Activated CD4-positive, alpha-beta T cell treated with anti-CD3 and anti-CD28 coated beads, Interleukin-2, amount 50 U/mL, for 24 hours (primary cell): ENCODE measurements at places on chromosomes 1 and 21.

- DNase-seq, result no peak
These were observed 150.6 kb downstream of the HS2ST1 start for GRCh38 chr1:87064986-87065385.

- no peak for DNase-seq
These were observed 4.8 kb downstream of the SLC27A3 start for GRCh38 chr1:153779781-153780541.

- no peak for DNase-seq
These were observed 104.4 kb downstream of the PTPN14 start for GRCh38 chr1:214446772-214447556.

DNA sequence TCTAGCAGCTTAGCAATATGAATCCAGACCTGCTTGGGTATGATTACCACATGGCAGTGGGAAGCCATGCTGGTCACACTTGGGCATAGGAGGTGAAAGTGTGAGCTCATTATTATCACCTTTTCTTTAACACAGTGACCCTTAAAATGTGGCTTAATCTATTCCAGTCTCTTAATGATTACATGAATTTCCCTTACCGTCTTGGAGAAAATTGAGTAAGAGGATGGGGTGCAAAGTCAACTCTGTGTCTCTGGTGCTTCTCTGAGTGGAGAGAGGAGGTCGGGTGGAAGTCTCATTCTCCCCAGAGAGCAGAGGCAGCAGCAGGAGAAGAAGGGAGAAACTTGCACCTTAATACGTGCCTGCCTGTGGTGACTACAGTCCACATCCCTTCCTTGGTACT, 91.3 kb downstream of the FGGY start:
- no peak for DNase-seq

- peak; percentile 83 for DNase-seq
These were observed at the start of gene MFSD2A for GRCh38 chr1:39954870-39955546. Gene MFSD2A (plus strand): TSS chr1:39955145. CDS start chr1:39955293, 148 bp downstream.

GRCh38 chr1:78745111-78745510, 95.5 kb downstream of the IFI44 start:
- no peak for DNase-seq

GRCh38 chr1:234427950-234428646, 50.9 kb downstream of the TARBP1 start:
- no peak for DNase-seq

DNA sequence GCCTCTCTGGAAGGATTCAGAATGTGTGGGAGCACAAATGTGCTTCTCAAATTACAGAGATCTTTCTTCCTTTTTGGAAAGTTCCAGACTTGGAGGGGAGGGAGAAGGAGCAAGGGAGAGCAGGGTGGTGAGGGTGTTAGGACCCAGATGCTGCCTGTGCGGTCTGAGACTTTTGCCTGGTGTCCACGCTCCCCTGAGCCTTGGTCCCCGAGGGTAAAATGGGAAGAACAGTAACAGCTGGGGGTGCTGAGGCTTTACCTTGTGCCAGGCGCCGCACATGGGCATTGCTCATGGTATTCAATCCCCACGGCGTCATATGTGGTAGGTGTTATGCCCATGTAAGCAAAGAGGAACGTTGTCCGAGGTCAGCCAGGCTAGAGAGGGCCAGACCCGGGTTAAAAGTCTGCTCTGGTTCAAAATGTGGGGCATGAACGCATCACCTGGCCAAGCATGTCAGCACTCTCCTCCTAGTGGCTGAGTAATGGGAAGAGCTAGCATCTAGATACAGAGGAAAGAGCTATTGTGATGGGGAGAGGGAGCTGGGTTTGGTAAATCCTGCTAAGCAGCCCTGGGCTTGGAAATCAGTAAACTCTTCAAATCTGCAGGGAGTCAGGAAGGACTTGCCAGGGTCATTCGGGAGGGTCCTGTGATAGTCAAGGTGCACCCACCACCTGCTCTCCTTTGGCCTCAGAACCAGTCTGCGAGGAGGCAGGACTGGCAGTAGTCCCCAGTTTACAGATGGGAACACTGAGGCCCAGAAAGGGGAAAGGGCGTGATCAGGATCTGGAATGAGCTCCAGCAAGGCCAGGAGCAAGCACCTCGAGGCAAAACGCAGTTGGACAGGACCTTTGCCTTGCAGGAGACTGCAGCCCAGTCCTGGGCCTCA, 4.5 kb upstream of the RUNX3 start:
- DNase-seq, result no peak

DNA sequence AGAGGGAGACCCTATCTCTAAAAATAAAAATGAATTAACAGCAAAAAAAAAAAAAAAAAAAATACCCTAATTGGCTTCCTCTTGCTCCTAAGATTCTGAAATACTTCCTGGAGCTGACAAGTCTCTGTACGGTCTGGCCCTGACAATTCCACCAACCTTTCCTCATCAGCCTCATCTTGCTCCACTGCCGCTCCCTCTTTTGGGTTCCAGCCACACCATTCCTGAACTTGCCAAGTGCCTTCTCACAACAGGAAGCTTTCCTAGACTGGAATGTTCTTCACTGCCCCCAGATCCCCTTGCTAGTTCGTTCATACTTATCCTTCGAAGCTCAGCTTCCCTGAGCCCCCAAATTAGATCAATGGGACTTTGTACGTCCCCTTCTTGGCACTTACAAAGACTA, 37.0 kb downstream of the AKNAD1 start:
- DNase-seq, result no peak

GRCh38 chr1:34164771-34165391, at the start of gene CSMD2:
Gene CSMD2 (minus strand): TSS chr1:34165230. CDS start chr1:34165097, 133 bp downstream.
- no peak for DNase-seq

GRCh38 chr1:234692966-234693580, 83.1 kb upstream of the IRF2BP2 start:
- no peak for DNase-seq

DNA sequence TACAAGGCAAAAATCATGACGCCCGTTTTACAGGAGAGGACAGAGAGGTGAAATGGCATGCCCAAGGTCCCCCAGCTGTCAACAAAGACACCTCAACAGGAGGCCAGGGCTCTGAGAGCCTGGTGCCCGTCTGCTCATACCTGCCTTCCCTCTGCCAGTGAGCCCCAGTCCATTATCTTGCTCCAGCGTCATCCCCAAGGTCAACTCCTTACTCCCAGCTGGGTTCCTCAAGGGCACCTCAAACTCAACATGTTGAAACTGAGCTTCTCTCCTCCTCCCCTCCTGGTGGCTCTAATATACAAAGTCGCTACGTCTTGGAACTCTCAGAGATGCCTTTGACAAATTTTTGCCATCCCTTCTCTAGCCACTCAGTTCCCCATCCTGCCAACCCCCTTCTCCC, 3.2 kb downstream of the PBXIP1 start:
- DNase-seq, result no peak

DNA sequence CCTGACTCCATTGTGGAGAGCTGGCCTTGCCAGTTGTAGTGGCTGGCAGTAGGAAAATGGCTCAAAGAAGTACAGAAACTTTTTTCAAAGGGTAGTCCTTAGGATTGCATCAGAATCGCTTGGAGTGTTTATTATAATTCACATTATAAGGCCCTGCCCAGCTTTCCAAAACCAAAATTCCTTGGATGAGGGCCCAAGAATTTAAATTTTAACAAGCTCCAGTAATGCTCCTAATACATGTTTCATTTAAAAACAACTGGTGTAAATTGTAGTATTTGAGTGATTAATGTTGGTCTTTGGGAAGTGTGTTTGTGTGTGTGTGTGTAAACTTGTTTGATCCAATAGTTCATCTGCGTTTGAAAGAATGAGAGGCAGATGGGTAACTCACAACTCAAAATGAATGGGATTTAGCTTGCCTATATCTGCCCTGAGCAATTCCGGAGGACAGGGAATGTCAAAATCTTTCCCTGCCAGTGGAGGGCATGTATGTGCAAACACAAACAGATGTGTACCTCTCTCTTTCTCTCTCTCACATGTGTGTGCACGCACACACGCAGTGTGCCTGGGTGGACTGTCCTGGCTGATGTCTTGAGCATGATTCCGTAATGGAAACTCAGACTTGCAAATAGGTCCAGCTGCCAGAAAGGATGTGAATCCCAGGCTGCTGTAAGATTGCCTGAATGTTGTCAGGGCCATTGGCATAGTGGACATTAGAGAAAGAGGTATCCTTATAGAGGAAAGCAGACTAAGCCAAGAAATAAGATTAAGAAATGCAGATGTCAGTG, 293.1 kb downstream of the LMX1A start:
- DNase-seq, result no peak

GRCh38 chr1:81563632-81564031, 237.1 kb upstream of the ADGRL2 start:
- DNase-seq, result no peak

DNA sequence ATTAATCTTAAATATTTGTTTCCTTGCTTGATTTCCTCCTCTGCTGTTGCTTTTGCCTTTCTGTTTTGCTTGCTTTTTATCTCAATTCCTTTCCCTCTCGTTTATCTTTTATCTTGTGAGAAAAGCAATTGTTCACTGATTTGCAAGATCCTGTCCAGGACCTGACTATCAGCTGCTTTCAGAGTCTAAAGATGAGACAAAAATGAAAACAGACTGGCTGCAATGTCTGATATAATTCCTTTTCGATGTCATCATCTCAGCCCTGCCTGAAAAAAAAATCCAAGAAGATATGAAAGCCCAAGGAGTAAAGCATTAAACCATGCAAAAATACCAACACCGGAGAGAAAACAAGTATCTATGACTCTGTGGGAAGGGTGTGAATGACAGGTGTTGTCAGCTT, 225.5 kb downstream of the PATJ start:
- DNase-seq, result no peak

DNA sequence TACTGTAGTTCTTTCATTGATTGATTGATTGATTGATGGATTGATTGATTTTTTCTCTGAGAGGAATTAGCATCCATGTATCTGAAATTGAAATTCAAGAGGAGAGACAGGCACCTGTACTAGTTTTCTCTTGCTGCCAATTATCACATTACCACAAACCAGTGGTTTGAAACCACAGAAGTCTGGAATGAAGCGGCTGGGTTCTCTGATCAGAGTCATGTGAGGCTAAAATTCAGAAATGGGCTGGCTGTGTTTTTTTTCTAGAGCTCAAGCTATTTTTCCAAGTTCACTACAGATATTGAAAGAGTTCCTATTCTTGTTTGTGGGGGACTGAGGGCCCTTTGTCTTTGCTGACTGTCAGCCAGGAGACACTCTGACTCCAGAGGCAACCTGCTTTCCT, 10.0 kb downstream of the NBPF3 start:
- no peak for DNase-seq

- DNase-seq, result no peak
These were observed 29.9 kb upstream of the PRDX6 start for GRCh38 chr1:173447224-173447623.

DNA sequence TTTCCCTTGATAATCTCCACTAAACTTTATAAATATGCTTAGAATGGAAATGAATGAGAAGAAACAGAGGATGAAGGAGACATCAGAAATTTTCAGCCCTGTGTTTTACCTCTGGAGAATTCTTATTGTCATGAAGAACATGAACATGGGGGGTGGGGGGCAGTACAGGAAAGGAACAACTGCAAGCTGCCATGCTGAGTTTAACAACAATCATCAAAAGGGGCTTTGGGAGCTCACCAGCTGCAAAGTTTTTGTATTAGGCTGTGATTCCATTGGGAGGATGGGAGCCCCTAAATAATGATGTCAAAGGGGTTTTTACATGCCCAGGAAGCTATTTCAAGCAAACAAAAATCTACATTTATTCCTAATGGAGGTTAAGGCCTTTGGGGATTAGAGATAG, 103.3 kb downstream of the AKT3 start:
- no peak for DNase-seq

- DNase-seq, result no peak
These were observed 54.7 kb downstream of the PIGK start for GRCh38 chr1:77164434-77164944.

DNA sequence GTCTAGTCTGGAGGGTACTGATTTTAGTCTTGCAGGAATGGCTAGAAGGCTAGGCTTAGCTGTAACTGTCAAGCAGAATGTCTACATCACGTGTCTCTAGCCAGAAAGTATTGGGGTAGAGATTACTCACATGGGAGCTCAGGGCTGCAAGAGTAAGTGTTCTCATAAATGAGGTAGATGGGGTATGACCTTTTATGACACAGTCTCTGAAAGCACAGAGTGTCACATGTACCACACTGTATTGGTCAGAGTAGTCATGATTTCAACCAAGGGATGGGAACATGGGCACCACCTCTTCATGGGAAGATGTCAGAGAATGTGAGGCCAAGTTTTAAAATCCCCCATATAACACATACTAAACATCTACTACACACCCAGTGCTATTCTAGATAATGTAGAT, 2.9 kb downstream of the FYB2 start:
- DNase-seq, result no peak

DNA sequence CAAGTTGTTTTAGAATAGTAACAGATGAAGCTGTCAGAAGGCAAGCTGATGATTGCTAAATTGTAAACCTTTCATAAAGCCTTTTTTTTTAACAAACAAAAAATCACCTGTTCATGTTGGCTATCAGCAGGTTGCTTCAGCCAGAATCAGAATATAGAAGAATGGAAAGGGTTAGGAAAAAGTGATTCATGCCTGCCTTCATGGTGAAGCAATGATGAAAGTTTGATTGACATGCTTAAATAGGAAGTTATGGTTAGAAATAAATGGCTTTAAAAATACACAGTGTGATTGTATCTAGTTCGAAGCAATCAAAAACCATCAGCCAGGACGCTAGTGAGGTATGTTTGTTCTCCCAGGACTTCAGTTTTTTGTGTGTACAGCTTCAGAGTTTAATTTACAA, 37.9 kb downstream of the GABPA start:
- DNase-seq, result no peak

- no peak for DNase-seq
These were observed 18.6 kb downstream of the CD247 start for GRCh38 chr1:167499664-167500101.

DNA sequence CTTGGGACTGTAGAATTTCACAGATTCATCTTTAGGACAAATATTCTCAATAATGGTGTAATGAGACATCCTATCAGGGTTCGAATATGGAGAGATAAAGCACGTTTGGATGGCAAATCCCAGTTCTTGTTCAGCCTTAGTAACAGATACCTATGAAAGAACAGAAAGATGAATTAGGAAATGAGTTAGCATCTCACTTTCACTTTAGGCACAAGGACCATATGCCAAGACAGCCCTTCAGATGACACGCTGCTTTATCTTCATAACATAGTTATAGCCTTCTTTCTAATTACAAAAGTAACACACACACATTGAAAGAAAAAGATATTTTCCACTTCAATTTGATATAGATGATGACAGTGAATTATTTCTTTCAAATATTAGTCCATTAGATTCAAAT, 173.6 kb downstream of the TGFBR3 start:
- no peak for DNase-seq

DNA sequence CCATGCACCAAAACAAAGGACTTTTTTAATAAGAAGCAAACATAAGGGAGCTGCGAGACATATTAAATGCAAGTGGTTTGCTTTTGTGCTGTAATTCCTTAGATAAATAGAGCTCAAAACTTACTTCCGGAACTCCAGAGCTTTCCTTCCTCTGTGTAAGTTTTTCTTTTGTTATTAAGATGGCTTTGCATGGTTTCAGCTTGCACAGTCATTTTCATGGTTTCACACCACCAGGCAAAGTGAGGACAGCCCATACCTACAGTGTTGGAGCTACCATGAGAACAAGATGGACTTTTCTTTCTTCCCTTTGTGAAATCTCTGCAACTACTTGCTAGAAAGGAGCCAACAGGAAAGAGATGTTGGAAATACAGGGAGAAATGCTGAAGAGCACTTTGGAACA, 368.0 kb downstream of the SETD4 start:
- no peak for DNase-seq
